CD14-positive monocyte (primary cell): ENCODE measurements at places on chromosomes 6 and 20.

DNA sequence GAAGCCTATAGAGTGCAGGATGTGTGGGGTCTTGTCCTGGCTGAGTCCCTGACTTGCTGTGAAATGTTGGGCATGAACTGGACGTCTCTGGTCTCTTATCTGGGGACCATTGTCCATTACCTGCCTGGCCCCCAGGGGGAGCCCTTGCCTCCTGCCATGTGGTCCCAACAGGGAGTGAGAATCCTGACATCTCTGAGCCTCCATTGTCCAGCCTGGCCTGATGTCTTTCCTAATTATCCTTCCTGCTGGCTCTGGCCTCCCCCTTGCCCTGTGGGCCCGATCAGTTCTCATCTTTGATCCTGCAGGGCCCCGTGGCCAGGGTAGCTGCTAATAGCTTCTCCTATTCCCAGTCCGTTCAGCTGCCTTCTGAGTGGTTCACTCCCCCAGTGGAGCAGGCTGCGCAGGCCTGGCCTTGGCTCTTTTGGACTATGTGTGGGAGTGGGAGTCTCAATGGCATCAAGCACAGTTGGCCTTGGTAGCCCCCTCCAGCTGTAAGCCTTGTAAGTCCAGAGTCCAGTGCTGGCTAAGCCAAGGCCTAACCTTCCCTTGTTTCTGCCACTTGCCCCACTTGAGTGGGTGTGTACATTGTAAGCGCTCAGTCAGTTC, 77.9 kb upstream of the RALY start:
- DNase-seq: peak; percentile 49

DNA sequence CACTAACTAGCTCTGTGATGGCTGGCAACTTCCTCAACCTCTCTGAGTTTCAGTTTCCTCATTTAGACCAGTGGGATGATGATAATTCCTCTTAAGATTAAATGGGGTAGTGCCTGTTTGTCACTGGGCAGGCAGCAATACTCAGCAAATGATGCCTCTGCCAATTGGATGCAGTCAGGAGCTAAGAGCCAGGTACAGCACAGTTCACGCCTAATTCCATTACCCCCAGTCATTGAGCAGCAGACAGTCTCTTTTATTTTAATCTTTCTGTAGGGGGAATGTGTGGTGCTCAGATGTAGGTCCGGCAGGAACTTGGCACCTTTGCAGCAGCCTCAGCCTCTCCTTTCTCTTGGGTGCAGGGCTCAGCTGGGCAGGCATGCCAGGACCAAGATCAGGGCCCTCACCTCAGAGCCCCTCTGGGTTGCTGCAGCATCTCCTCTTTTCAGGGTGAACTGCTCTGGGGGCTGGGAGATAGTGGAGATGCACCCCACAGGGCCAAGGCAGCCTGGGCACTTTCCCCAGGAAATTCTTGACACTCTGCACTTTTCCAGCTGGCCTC, 243.8 kb downstream of the LRFN2 start:
- DNase-seq: no peak

GRCh38 chr6:79598012-79598411, 33.1 kb upstream of the SH3BGRL2 start:
- DNase-seq: no peak

DNA sequence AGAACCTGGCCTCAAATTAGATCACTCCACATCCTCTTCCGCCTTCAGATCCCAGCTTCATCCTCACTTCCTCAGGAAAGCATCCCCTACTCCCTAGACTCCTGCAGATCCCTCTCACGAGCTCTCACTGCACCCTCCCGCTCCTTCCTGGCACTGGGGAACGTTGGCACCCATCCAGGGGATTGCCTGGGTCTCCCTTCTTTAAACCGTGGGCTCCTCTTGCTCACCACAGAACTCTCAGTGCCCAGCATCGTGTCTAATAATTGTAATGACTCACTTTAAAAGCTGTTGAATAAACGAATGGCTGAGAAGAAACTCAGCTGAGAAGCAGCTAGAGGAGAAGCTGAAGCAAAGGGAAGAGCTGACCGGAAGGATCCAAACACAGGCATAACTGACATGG, 20.4 kb downstream of the ZC3H12D start:
- no peak for DNase-seq

GRCh38 chr20:57257701-57258453, 8.6 kb downstream of the BMP7 start:
- DNase-seq: no peak

DNA sequence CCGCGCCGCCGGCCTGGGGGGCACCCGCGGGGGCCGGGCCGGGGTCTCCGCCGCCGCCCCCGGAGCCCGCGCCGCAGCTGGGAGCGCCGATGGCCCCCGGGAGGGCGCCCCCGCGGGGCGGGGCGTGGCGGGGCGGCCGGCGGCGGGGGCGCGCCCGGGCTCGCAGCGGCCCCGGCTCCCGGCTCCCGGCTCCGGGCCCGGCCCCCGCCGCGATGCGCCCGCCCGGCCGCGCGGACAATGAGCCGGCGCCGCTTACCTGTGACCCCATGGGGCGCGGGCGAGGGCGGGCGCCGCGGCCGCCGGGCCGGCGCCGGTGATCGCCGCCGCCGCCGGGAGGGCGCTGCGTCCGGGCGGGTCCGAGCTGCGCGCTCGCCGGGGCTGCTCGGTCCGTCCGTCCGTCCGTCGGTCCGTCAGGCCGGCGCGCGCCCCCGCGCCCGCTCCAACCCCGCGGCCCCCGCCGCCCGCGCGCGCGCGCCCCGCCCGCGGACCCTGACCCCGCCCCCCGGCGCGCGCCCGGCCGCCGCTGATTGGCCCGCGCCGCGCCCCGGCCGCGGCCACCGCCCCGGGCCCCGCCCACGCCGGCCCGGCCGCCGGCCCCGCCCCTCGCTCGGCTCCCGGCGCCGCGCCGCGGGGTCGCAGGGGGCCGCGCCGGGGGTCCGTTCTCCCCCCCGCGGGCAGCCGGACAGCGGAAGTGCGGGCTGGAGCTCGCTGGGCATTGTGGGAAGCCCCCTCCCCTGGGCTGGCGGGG, at the start of gene ZBTB46:
ZBTB46 (minus strand) TSS at position 424 of the 748 bp plus-strand sequence. CDS start 40,507 bp downstream, outside the sequence.
- peak; percentile 54 for DNase-seq

- DNase-seq: no peak
Observed at GRCh38 chr20:23609486-23610109, 3.9 kb upstream of the CST9 start.

DNA sequence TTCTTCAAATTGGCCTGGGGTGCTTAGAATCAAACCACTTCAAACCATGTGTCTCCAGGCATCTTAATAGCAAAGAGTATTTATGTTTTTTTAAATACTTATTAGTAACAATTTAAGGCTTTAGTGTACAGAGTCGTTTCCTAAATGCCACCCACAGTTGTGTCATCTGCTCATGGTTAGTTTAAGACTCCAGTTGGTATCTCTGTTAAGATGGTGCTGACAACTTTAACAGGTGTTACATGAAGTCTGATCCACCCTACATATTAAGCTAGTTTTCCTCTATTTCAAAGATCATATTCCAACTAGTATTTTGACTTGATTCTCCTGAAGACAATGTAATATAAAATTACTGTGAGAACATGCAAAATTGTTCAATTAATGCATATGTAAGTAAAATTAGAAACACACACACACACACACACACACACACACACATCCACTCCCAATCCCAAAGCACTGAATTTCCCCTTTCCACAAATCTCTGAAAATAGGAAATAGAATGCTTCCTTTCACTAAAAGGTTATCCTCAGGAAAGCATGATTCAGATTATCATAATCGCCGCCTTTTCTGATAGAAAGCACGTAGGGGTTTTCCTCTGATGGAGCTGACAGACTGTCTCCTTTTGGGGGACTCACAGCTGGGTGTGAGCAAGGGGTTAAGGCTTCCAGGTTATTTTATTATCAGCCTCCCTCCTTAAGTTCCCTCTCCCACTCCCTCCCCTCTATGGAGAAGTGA, 10.5 kb downstream of the CNKSR3 start:
- no peak for DNase-seq

DNA sequence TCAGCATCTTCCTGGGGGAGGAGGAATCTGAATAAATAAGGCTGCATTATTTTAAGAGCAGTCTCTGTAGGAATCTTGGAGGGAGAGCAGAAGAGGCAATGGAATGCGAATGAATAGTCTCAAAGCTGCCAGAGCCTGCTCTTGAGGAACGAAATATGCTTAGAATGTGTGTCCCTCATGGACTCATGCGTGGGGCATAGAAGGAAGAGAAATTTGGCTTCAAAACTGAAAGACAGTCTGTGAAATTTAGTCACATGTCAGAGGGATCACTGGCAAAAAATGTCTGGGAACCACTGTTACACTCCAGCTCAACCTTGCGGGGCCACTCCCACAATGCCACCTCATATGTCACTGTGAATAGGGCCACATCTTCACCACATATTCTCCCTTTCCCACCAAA, 95.5 kb downstream of the GJA10 start:
- DNase-seq: no peak

- no peak for DNase-seq
Observed at GRCh38 chr20:38156888-38157634, 8.0 kb downstream of the TGM2 start.

GRCh38 chr6:128657181-128657580, 136.8 kb upstream of the PTPRK start:
- no peak for DNase-seq

DNA sequence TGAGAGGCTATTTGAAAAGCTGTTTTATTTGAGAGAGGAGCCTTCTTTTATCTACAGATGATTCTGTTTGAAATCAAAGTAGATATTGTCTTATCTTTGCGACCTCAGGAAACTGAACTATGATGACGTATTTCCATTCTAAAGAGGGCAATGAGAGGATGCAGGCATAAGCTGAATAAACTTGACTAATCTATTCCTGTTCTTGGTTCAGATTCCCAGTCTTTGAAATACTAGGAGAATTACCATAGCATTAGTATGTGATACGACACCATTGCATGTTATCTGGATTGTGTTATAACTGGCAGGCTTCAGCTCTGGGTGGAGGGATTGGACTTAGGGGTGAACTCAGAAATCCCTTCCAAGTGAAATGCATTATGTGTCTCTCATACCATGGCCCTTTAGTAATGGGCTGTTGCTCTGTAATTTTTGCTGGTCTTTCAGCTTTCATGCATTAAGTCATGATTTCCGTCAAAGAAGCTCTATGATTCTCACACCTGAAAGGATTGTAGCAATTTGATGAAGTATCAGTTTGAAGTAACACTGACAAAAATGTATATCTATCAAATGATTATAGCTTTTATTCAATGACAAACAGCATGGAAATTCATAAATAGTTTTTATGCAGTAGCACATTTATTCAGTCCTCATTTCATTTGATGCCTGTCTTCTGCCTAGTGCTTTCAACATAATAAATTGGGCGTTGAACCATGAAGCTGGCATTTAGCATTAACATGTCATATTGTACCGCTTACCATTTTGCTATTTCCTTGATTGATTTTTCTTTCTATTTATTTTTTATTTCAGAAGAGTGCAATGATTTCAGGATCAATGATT, 138.4 kb upstream of the SPACA1 start:
- DNase-seq: no peak

DNA sequence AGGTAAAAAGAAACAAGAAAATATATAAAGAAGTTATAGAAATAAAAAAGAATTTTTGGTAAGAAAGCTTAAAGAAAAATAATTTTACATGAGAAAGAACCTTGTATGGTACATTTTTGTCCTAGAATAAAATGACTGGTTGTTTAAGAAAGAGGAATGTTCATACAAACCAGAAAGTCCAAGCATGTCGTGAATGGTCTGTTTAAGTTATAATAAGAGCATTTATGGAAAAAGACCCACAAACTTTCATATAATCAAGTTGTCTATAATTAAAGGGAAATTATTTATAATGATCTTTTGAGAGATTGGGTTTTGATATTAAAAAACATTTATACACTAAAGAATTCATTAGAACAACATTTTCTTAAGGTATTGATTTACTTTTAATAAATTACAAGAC, 27.8 kb upstream of the FAM110A start:
- DNase-seq: no peak

DNA sequence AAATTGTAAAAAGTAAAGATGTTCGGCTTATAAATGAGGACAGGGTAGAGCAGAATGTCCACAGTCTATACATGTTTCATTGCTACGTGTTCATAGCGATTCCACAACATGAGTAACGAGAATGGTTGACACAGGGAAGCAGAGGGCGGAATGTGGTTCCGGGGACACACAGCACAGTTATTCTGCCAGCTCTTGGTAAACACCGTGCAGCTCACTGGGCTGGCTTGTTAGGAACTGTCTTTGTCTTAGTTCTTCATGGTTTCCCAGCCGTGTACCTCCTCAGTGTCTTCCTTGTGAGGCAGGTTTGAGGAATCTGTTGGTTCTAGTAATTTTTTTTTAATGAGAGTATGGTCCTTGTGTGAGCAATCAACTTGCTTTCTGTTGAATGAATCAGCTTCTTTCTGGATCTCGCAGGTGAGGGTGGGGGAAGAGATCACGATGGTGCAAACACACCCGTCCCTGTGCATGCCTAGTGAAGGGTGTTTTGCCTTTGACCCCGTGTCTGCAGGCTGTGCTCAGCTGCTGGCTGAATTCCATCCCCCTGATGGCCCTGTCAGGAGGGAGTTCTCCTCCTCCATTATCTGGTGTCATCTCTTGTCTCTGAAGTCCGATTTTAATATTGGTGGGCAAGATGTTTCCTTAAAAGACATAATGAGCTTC, 168.2 kb downstream of the SMOC2 start:
- DNase-seq: no peak

GRCh38 chr20:44596876-44597275, 14.5 kb downstream of the PKIG start:
- DNase-seq: no peak

DNA sequence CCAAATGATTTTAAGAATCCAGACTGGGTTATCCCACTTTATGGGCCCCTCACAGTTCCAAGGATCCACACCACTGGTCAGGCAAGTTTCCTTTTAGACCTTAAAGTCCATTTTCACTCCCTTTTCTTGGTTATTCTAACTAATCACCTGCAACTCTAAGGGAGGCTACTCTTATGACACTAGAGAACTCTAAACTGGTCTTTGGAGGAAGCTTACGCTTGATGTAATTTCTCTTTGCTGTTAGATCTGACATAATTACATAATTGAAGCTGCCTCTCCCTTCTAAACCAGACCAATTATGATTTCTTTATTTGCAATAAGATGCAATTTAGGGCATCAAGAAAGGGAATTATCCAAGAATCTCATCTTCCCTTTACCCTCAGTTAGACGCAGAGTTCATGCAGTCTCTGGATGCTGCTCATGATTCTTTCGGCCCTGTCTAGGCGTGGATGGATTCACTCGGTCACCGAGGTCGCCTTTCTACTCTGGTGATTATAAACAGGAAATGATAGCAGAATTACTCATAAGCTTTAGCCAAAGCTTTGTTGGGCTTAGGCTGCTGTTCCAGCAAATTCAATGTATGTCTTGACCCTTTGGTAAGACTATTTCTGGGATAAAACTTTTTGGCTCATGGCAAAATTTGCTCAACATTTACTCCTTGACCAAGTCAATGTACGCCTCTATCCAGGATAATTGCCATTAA, 166.4 kb upstream of the PRND start:
- DNase-seq: no peak

DNA sequence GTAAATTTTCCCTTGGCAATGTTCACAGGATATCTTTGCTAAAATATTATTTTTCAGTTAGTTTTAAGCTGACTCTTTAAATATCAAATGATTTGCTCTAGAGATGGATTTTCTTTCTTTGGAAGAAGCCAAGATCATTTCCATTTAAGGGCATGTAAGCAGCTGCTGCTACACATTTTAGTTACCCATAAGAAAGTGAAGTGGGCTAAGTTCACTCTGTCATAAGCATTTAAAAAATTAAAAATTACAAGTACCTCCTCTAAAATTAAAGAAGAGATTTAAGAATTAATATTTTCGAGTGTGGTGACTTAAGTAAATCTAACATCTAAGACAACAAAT, 1.2 kb upstream of the PLN start:
- no peak for DNase-seq
